GM23248 (cell line): ENCODE measurements at places on chromosomes 3 and 15.
A peak's percentile ranks its signal among the peaks of the same experiment; 100 is the strongest.

DNA sequence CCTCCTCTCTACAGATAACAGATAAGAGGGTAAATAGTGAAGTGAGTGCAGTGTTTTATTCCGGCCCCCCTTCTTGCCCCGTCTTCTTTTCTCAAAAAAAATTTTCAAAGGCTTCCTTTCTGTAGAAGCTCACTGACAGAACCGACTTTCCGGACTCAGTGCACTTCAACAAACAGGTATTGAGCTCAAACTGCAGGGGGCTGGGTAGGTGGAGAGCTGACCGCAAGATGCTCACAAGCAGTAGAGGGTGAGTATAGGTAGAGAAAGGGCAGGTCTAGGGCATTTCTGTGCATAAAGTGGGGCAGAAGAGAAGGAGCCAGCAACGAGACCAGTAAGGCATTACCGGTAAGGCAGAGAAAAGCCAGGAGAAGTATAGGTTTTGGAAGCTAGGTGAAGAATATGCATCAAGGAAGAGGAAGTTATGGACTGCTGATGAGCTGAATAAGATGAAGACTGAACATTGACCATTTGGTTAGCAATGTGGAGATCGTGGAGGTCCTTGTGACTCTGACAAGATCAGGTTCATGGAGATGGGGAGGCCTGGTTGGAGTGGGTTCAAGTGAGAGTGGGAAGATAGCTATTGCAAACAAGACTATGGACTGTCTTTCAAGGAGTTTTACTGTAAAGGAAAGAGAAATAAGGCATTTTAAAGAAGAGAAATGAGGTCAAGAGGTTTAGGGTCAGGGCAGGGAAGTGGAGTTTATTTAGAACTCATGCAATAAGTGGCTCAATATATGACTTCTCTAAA is 97.4 kb downstream of the ST6GAL1 start:
- DNase-seq: no peak

DNA sequence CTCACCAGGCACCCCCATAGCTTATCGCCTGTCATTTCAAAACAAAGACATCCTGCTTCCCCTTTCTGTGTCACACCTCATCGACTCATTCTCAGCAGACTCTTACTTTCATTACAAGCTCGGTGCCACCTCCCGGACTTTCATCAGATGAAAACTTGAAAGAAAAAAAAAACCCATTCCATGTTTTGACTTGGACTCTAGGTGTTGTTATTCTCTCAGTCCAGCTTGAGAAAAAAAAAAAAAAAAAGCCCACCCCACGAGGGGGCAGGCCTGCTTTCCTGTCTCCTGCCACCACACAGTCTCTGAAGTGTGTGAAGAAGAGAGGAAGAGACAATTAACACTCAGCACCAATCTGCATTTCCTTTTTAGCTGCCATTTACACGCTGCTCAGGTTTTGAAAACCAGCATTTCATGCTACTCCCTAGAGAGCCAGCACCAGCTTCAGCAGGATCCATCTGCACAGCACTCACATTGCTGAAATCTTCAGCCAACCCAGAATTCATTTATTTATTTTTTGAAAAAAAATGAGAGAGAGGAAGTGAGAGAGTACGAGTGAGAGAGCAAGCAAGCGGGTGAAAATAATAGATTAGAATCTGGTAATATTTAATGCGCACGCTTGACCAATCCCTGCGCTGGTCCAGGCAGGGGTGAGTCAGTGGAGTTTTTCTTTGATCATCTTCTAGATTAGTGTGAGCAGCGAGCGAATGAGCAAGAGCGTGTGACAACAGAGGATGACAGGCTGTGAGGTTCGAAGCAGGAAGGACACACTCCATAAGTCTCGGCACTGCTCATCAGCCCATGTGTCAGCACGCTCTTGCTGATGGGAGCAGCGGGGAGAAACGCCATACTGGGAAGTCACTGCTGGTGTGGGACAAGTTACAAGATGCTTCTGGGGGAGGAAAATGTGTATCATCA is 23.5 kb downstream of the ZNF80 start:
- DNase-seq: peak; percentile 97

DNA sequence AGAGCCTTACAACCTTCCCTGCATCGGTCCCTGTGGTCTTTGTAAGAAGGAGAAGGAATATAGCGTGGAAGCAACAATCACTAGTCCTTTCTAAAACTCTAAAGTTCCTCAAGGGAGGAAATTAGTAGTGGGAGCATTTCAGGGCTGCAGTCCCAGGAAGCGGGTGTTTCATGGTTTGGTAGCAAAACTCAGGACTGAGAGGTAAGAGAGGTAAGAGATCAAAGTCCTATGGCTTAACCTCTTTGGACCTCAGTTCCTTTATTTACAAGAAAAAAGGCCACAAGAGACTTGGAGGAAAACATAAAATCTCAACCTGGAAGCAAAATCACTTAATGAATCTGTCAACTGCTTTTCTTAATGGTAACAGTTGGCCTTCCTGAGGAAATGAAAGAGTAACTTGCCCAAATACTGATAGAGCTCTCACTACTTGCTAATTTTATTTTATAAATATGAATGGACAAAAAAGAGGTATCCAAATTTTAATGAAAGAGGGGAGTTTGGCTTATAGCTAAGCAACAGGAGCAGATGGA is 14.3 kb downstream of the LRRC28 start:
- no peak for DNase-seq

DNA sequence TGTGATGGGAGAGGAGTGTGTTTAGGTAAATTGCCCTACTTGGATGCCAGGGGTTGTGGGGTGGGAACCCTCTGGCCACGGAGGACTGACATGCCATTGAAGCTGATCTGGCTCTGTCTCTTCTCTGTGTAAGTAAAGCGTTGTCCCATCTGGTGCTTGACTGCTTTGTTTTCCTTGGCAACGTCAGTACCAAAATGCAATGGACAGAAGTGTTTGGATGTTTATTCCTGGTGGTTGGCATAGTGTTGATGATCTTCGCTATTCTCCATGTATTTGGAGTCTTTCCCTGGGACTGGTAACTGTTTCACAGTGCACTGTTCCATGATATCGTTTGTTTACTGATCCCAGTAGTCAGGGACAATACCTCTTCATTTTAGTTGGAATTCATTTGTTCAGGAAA is 130.5 kb upstream of the MCTP2 start:
- peak; percentile 8 for DNase-seq

GRCh38 chr15:100075229-100075628 is 266.5 kb downstream of the ADAMTS17 start:
- no peak for DNase-seq

- DNase-seq: no peak
These were observed 60.2 kb downstream of the TRIM69 start for GRCh38 chr15:44796508-44796907.

- DNase-seq: peak; percentile 61
These were observed 421.4 kb downstream of the MECOM start for GRCh38 chr3:169241991-169242707.

DNA sequence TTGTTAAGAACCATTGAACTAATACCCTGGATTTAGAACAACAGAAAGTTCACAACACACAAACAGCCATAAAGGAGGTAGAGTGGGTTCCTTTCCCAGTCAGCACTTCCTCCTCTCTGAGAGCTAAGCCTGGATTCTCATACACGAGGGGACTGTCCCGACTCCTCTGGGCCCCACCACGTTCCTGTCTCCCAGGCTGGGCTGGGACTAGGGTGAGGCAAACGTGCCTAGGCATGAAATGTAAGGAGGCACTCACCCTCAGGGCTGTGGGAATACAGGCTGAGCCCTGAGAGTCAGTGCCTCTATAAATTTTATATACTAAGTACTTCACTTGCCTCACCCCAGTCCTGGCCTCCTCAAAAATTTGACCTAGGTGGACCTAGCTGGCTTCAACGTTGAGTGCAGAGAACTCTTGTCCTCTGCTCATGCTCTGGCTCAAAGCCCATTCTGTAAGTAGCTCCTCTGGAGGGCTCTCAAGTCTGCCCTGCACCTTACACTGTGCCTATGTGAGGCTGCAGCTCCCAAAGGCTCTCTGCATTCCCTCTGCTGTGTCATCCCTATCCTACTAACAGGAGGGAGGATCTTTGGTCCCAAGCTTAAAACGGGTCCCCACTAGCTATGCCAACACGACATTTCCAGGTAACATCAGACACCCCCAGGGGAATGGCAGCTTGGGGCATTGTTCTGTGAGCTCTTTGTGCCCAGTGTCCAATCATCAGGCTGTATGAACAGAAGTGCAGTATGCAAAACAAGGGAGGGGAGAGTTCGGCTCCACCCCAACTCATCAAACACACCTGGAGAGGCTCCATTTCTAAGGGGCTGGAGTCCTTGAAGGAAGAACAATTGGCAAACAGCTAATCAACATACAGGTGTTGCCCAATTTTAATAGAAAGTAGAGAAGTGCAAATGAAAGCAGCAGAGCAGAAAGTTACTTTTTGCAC is 233.2 kb downstream of the RPLP1 start:
- no peak for DNase-seq

DNA sequence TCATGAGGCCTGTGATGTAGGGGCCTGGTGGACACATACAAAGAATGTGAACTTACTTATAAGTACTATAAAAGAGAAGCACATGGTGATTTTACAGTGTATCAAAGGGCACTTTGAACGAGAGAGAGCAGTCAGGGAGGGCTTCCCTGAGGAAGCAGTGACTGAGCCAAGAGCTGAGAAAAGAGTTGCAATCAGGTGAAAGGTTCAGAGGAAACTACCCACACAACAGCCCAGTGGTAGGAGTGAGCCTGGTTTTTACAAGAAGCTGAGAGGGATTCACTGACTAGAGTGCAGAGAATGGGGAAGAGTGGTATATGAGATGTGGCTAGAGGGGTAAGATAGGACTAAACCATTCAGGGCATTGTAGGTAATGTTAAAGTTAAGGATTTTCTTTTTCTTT is 57.1 kb downstream of the CALML4 start:
- no peak for DNase-seq

- no peak for DNase-seq
These were observed 893 bp downstream of the MGA start for GRCh38 chr15:41661078-41661517.

DNA sequence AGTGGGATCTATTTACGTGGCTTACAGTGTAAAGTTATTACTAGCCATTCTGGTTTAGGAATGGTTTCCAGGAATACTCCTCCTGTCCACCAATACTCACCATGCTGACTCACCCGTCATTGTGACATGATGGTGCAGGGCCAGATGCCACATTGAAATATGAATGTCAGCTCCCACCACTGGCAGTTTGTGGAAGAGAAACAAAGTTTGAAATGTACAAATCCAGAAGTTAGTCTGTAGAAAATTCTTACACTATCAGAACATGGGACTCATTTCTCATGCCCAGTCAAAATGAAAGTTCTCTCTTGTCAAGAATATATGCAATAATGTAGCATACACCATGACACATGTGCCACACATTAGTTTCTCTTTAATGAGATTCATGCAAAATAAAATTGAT is 14.4 kb upstream of the TSPAN3 start:
- DNase-seq: peak; percentile 78

GRCh38 chr3:54822206-54822605 is 105.7 kb downstream of the LRTM1 start:
- peak; percentile 55 for DNase-seq

DNA sequence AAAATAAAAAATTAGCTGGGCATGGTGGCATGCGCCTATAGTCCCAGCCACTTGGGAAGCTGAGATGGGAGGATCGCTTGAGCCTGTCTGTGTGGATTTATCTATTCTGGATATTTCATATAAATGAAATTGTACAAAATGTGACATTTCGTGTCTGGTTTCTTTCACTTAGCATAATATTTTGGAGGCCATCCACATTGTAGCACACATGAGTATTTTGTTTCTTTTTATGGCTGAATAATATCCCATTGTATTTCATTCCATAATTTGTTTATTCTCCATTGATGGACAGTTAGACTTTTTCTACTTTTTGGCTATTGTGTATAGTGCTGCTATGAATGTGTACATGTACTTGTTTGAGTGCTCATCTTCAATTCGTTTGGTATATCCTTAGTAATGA is 52.9 kb upstream of the DYNC1LI1 start:
- DNase-seq: no peak

- no peak for DNase-seq
These were observed 249.6 kb downstream of the MBNL1 start for GRCh38 chr3:152518346-152518745.

DNA sequence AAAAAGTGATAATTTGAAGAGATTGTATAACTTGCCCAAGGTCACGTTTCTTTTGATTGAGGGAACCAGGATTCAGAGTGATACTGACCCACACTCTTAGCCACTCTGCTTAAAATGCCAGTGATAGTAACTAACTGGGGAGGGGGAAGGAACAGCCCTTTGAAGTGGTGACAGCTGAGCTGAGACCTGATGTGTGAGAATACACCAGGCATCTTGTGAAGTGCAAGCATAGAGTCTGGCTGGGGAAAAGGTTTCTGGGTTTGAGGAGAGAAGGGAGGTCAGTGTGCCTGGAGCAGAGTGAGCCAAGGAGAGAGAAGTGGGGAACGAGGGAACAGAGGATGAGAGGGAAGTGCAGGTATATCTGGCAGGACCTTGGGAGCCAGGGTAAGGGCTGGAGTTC is 35.4 kb upstream of the SCAANT1 start:
- no peak for DNase-seq

- peak; percentile 49 for DNase-seq
These were observed 5.5 kb downstream of the CSRNP1 start for GRCh38 chr3:39147711-39148434.

- DNase-seq: no peak
These were observed 97.5 kb downstream of the CHDH start for GRCh38 chr3:53748512-53749271.

DNA sequence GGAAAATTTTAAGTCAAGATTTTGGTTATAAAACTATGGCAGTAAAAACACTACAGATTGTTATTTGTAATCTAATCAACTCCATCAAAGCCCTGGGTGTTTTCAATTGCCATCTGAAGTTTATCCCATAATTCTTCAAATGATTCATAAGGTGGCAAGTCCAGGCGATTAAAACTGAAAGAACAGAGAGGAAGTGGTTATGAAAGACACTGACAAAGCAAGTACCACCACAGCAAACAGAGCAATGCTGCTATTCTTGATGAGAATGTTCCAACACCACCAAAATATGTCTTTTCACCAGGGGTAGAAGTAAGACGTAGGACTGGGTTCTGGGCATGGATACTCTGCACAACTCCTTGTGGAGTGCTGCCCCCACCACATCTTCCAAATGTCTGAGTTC is 86.9 kb upstream of the PRTG start:
- no peak for DNase-seq

GRCh38 chr3:172918568-172919296 is 168.2 kb downstream of the ECT2 start:
- DNase-seq: no peak

GRCh38 chr3:141348837-141349236 is 19.5 kb upstream of the ZBTB38 start:
- no peak for DNase-seq

GRCh38 chr3:119769394-119770149 is 12.3 kb upstream of the NR1I2 start:
- peak; percentile 22 for DNase-seq

DNA sequence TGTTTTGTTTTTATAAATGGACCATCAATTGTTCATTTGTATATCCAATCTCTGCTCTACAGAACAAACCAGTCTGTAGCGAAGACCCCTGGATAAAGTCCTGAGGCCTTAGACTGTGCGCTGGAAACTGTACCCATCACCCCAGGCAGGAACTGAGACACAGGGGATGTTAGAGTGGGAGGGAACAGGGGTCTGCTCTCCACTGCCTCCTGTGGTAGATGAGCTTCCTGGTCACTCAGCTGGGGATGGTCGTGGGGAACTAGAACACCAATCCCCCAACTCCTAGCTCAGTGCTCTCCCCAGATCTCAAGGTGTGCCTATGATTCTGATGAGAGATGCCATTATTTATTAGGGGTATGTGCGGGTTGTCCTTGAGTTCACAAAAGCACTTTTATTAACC is 340.2 kb upstream of the IGF1R start:
- no peak for DNase-seq
